Left renal pelvis (tissue), 4 donors: ENCODE measurements at places on chromosomes 3 and 15.

GRCh38 chr3:106256249-106256957 is 387.6 kb upstream of the CBLB start:
- no peak for DNase-seq

GRCh38 chr15:29821416-29822099 is 710 bp downstream of the TJP1 start:
- DNase-seq: peak; percentile 70

- no peak for DNase-seq
These were observed 68.1 kb downstream of the ATP10A start for GRCh38 chr15:25795061-25795460.

- DNase-seq: no peak
These were observed 141.5 kb downstream of the GADL1 start for GRCh38 chr3:30752970-30753369.

DNA sequence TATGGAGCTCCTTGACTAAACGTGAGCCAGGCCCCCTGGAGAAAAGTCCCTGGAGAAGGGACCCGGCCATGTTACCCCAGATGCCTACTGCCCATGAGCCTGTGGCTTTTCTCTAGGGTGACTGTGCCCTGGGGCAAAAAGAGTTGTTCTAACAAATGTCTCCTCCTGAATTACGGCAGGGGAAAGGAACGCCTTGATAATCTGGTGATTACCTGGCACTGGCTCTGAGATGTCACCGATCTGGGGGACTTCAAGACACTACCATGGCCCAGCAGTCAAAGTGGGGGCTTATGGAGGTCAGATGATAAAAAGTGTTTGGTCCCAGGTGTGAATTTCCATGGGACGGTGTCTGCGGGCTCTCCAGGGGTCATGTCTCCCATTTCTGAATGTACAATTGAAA is 140.7 kb downstream of the KLF13 start:
- no peak for DNase-seq

- no peak for DNase-seq
These were observed 191.4 kb upstream of the LRIG1 start for GRCh38 chr3:66692042-66692765.

- DNase-seq: peak; percentile 59
These were observed at the start of gene ZNF35 for GRCh38 chr3:44648564-44649229. TSS of gene ZNF35 (plus strand) at chr3:44648732. CDS start at chr3:44651068, 2,336 bp downstream.

- no peak for DNase-seq
These were observed 679.0 kb upstream of the DPPA4 start for GRCh38 chr3:110016235-110016815.

DNA sequence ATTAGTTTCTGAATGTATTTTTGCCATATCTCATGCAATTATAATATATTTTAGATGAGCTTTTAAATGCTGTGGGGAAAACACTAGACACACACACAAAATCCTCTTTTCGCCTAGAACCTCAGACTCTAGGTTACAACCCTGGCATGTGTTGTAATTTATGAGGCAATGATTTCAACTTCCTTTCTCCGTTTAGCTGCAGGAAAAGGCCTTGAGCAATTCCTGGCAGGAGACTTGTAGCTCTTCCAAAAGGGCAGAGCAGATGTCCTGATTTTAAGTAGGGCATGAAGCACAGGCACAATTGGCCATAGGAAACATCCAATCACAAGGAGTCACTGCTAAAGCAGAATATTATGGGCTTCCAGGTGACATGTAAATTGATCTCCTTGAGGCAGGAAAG is 82.0 kb downstream of the GPR156 start:
- peak; percentile 40 for DNase-seq

- no peak for DNase-seq
These were observed 269.1 kb downstream of the SCAPER start for GRCh38 chr15:76636059-76636458.

GRCh38 chr3:121818578-121818977 is 16.3 kb downstream of the IQCB1 start:
- DNase-seq: no peak

DNA sequence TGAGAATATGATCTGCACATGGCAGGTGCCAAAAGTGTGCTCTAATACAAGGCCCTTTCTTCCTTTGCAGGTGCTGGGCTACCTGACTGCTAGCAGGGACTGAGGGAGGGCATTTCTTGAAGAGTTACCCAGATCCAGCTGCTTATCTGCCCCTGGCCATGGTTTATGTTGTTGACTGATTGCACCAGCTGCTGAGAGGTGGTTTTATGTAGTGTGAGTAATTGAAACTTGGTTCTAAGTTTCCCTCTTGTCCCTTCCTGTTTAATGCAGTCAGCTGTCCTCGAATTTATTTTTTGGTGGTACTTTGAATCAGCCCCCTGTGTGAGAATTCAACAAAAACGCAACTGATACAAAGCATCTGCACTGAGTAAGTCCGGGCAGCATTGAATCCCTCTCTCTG is 288.3 kb upstream of the C2CD4B start:
- DNase-seq: no peak

DNA sequence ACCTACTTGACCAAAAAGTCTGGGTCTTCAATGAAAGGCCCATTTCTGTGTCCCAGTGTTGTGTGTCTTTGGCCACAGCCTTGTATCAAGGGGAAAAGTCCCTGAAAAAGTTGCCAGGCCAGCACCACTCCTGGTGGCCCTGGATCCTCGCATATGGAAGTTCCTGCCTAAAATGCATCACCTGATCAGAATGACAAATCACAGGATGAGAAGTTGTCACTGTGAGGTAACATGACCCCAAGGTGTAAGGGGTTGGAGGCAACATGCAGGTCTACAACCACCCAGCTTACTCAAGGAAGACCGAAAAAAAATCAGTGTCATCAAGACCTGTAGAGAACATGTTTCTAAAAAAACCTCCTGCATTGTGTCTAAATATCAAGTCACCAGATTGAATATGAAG is 25.6 kb downstream of the PARP15 start:
- DNase-seq: no peak

GRCh38 chr3:38711321-38711720 is 61.8 kb upstream of the SCN5A start:
- DNase-seq: no peak

DNA sequence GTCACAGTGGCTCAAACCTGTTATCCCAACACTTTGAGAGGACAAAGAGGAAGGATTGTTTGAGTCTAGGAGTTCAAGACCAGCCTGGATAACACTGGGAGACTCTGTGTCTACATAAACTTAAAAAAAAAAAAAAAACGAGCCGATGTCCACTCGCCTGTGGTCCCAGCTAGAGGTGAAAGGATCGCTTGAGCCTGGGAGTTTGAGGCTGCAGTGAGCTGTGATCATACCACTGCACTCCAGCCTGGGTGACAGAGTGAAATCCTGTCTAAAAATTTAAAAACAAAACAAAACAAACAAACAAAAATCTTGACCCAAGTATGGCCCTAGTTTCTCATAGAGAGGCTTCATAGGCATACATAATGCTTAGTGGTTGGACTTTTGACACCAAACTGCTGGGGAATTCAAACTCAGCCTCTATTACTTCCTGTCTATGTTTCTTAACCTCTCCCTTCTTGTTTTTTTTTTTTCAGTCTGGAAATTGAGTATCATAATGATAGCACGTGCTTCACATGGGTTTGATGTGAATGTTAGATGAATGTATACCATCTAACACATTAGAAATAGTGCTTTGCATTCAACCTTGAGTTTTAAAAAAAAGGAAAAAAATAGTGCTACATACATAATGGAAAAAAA is 46.4 kb upstream of the CAPN7 start:
- DNase-seq: no peak

DNA sequence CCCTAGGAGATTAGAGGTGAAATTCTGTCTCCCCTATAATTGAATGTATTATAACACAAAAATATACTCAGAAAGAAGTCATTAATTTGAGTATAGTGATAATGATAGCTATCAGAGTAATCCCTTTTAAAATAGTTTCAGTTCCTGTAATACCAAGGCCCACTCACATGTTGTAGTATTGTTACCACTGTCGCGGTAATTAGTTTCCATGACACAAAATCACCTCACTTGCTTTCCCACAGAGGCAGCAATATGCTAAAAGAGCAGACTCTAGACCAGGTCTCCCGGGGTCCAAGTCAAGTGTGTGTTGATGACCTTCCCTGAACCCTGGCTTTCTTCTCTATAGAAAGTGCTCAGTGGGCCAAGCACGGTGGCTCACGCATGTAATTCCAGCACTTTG is 39.5 kb upstream of the NSMCE3 start:
- no peak for DNase-seq

GRCh38 chr3:52593103-52593502 is 56.7 kb downstream of the UQCC5 start:
- no peak for DNase-seq

DNA sequence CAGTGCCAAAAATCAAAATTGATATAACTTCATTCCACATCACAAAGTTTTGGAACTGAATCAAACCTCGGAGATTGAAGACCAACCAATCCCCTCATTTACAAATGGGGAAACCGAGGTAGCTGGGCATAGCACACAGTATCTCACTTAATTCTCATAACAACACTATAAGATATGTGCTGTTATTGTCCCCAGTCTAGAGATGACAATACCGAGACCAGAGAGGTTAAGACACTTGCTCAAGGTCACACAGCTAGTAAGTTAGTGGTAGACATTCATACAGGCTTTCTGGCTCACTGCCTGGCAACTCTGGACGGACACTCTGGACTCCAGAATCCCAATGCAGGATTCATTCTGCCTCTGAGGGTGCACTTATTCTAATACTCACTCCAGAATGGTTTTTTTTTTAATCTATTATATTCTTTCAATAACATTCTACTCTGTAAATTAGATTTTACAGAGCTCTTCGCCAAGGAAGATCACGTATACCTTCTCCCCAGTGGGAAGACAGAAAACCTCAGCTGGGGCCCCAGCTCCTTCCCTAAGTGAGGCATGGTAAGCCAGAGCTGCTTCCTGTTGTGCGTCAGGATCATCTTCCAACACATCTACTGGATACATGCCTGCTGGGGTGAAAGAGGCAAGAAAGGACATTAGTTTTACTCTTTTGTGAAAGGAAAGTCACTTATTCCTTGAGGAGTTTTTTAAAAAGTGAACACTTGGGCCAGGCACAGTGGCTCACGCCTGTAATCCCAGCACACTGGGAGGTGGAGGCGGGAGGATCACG is 128.4 kb upstream of the IGF1R start:
- DNase-seq: no peak

GRCh38 chr3:103308921-103309320 is 874.1 kb downstream of the ZPLD1 start:
- DNase-seq: no peak

DNA sequence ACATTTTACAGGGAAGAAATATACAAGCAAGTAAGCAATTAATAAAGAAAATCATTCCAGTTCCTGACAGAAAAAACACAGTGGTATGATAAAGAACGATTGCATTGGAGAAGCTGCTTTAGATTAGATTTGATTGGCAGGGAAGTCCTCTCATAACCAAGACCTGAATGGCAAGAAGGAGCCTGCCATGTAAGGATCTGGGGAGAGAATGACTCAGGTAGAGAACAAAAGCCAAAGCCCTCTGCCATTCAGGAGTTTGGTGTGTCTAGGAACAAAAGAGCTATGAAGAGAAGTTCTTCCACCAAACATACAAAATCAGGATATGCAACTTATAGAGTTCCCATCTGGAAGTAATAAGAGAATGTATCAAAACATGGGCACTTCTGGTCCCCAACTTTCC is 57.6 kb downstream of the SIDT1 start:
- DNase-seq: no peak

DNA sequence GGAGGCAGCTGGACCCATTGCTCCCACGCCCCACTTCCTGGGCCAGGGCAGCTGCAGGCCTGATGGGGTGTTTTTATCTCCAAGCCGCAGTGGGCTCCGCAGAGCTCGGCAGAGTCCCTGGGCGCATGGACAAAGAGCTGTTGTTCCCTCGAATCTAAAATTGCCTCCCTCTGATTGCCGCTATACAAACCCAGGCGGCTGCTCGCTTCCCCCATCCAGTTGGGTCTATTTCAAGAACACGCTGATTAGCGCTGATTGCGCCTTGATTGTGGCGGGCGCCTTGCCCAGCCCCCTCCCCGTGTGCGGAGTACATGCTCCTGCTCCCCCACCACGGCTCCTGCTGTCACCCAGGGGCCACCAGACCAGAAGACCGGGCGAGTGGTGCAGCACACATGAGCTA is 43.4 kb upstream of the SLC6A1 start:
- DNase-seq: no peak

GRCh38 chr3:112848196-112848595 is 1.5 kb upstream of the CD200R1L start:
- DNase-seq: no peak

DNA sequence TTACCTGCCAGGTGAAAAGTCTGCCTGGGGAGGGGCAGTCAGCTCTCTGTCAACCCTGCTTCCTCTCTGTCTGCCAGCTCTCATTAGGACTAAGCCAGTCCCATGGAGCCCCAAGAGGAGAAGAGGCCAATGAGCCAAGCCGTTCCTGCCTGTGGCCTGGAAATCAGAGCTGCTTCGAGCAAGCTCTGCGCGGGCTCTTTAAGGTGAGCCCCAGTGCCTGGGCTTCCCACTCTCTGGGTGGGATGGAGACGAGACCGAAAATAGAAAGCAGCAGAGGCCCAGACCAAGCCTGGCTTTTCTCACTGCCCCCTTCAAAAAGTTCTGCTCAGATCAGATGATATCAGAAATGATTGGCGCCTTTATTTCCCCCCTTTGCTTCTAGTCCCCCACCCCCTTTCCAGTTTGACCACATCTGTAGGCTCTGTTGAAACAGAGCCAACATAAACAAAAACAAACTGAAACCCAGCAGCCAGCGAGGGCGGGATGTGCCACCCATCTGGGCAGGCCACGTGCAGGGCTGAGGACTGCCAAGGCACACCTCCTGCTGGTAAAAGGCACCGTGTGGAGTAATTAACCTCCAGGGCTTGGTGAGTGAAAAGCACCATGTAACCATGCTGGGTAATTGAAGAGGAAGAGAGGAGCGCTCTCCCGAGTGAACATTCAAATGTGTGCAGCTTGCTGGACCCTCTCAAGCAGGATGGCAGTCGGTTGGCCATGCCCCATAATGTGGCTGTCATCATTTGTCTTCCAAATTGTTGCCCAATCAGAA is 471.0 kb upstream of the PROK2 start:
- peak; percentile 65 for DNase-seq

DNA sequence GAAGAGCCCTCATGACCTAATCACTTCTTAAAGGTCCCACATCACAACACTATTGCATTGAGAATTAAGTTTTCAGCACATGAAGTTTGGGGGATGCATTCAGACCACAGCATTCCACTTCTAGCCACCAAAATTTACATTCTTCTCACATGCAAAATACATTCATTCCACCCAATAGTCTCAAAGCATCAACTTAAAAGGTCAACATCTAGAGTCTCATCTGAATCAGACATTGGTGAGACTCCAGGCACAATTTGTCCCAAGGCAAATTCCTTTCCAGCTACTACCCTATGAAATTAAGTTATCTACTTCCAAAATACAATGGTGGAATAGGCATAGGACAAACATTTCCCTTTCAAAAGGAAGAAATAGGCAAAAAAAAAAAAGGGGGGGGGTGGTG is 64.9 kb downstream of the PLSCR2 start:
- no peak for DNase-seq
